Small intestine (tissue), 16 donors: ENCODE measurements at places on chromosomes 6 and 20. TPM values are rescaled to one million over a fixed set of nuclear protein-coding genes. Genes with fewer than 3 reads are reported as not detected.
A peak's percentile ranks its signal among the peaks of the same experiment; 100 is the strongest.

GRCh38 chr6:37129566-37129965 lies 40.4 kb upstream of the PIM1 start:
- no peak for DNase-seq

GRCh38 chr20:11511821-11512220 lies 405.9 kb upstream of the BTBD3 start:
- DNase-seq: peak; percentile 66

- peak; percentile 74 for DNase-seq
Observed at GRCh38 chr6:106608080-106608668, 21.1 kb downstream of the RTN4IP1 start.

GRCh38 chr6:84791233-84791632 lies 26.8 kb upstream of the TBX18 start:
- no peak for DNase-seq

- no peak for DNase-seq
Observed at GRCh38 chr6:157716251-157716995, 106.6 kb upstream of the SNX9 start.

DNA sequence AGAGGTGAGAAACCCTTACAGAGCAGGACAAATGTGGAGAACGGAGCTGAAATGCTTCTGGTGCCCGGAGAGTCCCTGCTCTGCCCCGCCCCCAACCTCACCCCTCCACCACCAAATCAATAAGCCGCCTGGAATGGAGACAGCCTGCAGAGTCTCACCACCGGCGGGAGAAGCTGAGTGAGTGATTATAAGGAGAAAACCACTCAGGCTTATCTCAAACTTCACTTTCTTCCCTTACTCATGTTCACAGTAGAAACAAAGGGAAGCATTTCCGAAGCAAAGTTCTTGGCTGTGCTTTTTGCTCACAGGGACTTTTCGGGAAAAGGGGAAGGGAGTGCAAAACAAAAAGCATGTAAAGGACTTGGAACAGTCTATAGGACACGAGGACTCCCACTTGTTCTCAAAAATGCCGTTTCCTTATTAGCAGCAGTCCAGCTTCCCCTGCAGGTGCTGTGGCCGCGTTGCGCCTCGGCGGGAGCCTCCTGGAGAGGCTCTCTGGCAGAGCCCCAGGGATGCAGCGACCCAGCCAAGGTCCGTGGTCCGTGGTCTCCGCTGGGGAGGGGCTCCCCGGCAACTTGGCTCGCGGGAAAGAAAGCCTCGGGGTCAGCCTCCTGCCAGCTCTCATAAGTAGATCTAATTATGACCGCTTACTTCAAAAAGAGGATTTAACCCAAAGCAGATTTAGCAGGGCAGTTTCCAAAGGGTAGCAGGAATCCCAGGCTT lies 64.8 kb upstream of the TMEM30A start:
- no peak for DNase-seq

GRCh38 chr6:163782436-163783003 lies 368.0 kb downstream of the QKI start:
- no peak for DNase-seq

GRCh38 chr6:151087861-151088598 lies 151.7 kb upstream of the AKAP12 start:
- no peak for DNase-seq

DNA sequence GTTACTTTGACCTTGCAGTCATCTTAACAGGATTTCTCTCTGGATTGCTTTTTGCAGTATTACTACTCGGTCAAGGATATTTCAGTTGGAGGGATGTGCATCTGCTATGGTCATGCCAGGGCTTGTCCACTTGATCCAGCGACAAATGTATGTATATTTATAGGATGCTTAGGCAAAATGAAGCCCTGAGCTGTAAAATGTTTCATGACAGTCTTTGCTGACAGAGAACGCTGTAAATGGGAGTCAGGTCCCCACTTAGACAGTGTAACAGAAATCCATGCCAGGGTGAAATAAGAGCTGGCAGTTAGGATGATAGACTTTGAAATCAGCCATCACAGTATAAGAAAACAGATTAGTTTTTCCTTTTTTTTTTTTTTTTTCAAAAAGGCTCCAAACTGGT lies 264.0 kb downstream of the LAMA2 start:
- no peak for DNase-seq

GRCh38 chr20:16392346-16392745 lies 180.9 kb downstream of the KIF16B start:
- no peak for DNase-seq

DNA sequence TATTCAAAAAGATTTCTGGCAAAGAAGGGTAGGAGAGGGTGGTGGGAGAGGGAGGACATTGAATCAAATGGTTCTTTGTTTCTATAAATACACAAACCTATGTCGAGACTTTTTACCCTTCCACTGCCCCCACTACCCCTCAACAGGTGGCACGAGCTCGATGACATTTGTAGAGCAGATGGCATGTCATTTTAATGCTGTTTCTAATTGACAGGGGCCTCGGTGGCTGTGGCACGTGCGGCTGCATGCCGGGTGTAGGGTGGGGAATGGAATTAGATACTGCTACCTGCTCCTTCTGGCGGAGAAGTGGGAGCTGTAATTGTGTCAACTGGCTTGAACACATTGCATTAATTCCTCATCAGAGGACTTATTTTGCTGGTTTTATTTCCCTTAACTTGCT lies 29.1 kb upstream of the SASH1 start:
- DNase-seq: no peak

- DNase-seq: no peak
Observed at GRCh38 chr20:39016506-39016905, 54.4 kb downstream of the DHX35 start.

DNA sequence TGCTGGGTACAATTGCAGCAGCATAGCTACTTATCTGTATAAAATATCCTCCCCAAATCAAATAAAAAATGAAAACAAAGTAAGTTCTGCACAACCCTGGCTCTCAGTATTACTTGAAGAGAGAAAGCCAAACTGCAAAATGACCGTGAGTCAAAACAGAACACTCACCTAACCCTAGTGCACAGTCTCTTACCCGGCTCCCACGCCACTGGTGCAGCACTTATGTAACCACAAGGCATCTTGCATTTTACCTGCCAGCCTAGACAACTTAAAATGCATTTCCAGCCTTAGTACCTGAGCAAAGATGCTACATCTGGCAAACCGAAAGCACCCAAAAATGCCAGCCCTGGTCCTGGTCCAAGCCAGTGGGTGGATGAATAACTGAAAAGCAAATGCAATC lies 12.4 kb upstream of the SIRPB1 start:
- DNase-seq: no peak

DNA sequence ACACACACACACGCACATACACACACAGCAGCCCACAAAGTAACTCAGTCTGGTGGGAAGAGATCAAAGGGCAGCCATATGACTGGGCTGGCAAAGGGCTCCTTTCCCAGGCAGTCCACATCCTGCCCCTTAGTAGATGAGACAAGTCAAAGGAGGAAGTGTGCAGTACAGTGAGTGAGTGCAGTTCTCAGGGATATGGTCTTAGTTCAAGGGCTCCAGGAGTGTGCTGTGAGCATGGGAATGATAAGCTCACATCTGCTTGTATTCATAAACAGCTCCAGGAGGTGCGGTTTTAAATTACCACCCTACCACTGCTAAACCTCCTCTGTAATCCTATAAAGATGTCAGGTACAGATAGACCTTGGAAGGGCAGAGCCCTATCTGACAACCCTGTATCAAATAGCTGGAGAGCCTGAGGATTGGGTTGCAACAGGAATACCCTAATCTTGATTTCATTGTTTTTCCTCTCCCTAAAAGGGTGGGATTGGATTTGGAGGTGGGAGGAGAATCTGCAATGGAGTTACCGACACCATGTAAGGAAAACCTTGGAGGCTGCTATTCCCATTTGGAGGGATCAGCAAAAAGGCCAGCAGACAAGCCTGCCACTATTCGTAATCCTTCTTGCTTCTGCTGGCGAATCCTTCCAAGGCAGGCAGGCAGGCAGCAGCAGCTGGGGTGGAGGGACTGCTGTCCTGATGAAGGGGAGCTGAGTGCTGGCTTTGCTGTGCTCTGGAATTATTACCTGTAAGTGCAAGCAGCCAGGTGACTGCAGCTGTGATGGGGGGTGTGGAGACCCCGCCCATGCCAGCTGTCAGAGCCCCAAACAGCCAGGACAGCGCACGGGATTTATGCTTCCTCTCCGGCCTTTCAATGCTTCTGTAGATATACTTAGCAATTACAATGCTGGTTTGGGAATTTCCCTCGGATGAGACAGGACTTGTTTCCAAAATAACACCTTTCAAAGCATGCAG lies 342.7 kb downstream of the PRL start:
- DNase-seq: peak; percentile 70

- DNase-seq: no peak
Observed at GRCh38 chr6:129235167-129236000, 352.4 kb downstream of the LAMA2 start.

DNA sequence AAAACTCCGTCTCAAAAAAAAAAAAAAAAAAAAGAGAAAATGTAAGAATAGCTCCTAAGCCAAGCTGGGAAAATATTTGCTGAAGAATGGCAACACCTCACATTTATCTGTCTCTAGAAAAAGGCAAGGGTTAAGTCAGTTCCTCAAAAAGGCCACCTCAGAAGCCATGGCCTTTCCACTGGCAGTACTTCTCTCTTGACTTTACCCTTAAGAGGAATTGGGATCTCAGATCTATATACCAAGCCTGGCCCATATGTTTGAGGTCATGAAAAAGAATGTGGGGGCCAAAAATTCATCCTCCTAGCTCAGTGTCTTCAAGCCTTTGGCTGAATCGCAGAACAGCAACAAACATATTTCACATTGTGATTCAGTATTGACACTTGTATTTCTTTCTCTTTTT lies 10.9 kb upstream of the NCOA3 start:
- no peak for DNase-seq

- no peak for DNase-seq
Observed at GRCh38 chr6:6820641-6821238, 232.2 kb downstream of the LY86 start.

- DNase-seq: peak; percentile 90
Observed at GRCh38 chr20:50635676-50636600, 55.4 kb downstream of the RIPOR3 start.

DNA sequence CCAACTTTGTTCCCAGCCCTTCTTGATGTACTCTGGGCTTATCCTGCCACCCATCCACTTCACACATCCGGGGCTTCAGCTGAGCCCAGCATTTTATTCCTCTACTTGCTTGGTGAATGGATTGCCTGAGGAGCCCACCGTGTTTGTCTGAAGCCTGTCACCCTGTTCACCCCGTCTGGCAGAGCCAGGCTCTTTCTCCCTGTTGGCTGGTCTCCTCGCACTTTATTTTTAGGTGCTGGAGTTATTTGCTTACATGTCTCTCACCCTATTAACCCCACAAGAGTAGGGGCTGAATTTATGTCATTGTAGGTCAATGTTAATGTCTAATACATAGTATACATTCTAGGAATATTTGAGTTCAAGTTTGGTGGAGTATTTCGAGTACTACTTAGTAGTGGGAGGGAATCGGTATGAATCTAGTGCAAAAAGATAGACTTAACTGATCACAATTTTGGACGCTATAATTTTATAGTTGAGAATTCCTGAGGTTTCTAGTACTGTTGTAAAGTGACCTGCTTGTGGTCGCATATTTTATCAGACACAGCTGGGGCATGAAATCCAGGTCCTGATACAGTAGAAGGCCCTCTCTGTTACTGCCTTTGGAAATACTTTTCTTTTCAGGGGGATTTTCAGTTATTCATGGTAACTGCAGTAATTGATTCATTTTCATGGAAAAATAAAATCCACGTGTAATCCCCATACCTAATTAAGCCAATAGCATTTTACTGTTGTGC lies 10.8 kb downstream of the JARID2 start:
- no peak for DNase-seq

DNA sequence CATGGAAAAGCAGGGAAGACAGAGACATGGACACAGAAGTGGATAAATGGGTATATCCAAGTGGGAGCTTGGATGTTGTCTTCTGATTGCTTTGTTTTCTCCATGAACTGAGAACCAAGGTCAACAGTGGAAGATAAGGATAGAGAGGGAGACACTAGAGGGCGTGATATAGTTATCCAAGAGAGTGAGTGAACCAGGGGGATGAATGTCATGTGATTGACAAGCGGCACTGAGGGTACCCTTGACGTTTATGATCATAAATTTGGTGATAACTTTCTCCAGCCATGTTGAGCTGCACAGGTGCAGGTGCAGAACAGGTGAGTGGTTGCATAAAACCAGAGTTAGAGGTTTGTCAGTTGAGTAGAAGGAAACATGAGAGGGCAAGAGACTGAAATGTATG lies 20.7 kb downstream of the EBF4 start:
- DNase-seq: peak; percentile 28

DNA sequence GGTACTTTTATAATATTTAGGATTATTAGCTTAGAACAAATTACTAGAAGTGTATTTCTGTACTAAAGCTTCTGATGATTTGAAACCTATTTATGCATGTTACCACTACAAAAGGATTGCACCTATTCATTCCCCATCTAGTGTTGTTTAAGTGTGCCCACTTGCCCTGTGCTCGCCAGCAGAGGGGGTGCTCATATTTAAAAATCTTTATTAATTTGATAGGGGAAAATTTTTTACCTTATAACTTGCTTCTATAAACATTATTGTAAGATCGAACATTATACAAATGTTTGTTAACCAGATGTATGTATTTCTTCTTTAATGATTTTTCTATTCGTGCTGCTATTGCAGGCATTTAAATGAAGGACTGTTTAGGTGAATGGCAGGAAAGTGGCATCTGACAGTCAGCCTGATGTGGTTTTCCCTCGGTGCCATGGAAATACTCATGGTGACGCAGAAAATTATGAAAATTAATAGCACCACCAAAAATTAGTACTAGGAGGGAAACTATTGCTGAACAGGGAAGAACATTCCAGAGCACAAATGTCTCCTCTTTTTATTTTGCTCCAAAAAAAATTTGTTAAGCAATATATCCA lies 44.1 kb upstream of the FNDC1 start:
- DNase-seq: no peak

- DNase-seq: no peak
Observed at GRCh38 chr20:38085026-38085425, 51.5 kb downstream of the RPRD1B start.

DNA sequence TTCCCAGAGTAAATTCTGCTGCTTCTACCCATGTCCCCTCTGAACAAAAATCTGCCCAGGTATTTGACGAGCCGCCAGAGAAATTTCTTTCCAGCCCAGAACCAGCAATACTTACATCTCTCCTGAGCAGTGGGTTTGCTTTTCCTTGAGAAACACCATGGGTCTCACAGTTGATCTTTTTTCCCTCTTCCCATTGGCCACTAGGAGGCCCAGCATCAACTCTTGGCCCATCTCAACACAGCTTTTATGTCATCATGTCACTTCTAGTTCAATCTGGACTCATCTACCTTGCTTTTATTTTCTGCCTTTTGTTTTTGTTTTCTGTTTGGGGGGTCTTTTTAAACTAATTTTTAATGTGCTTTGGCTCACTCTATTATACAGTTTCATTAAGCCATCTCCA lies 18.8 kb downstream of the MAFB start:
- no peak for DNase-seq

The COL12A1 gene
- 32.3 TPM for polyA plus RNA-seq

The NAPB gene
- polyA plus RNA-seq: 8.4 TPM

The BPIFB4 gene
- not detected for polyA plus RNA-seq

The SNAP25 gene
- 10.7 TPM for polyA plus RNA-seq

The PKIB gene
- polyA plus RNA-seq: 50.3 TPM

The ILRUN gene
- polyA plus RNA-seq: 44.3 TPM

The AVP gene
- polyA plus RNA-seq: not detected

The SLC16A10 gene
- 4.6 TPM for polyA plus RNA-seq

The LY6G6F gene
- polyA plus RNA-seq: 0.12 TPM

The RIPPLY2 gene
- not detected for polyA plus RNA-seq

The MEP1A gene
- 73.9 TPM for polyA plus RNA-seq

The BCKDHB gene
- polyA plus RNA-seq: 16.2 TPM

The CEP162 gene
- polyA plus RNA-seq: 3.6 TPM

The TFAP2B gene
- not detected for polyA plus RNA-seq

The CYP39A1 gene
- polyA plus RNA-seq: 3.4 TPM

The ZNF311 gene
- polyA plus RNA-seq: 0.61 TPM
